ENCODE measurements at places on chromosomes 6 and 20.

- no peak for DNase-seq
These were observed 7.0 kb downstream of the UQCC1 start for GRCh38 chr20:35404614-35405259.

DNA sequence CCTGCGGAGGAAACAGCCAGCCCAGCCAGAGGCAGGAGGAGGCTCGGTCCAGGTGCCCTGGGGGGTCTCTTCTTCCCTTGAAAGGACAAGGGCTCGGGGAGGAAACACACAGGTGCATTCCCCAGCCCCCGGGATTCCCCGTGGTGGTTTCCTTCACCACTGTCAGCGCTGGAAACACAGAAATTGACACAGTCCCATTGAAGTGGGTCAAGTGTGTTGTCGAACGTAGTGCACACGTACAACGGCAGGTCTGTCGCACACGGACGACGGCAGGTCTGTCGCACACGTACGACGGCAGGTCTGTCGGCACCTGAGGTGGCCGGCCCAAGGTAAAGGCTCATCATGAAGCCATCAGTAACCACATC is 80.9 kb downstream of the DLL1 start:
- DNase-seq = no peak

DNA sequence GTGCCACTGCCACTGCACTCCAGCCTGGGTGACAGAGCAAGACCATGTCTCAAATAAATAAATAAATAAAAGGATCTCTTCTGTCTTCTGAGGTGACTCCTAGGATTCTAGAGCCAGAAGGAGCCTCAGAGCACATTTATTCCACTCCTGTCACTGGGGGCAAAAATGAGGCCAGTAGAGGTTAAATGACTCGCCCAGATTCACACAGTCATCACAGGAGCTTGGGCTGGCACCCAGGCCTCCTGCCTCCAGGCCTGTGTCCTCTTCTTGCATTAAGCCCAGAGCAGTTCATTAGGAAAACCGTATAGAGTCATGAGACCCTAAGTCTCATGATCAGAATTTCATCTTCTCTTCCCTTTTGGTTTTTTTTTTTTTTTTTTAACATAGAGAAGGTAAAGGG is 243.3 kb downstream of the NRN1 start:
- no peak for DNase-seq

- DNase-seq = no peak
These were observed 277.2 kb downstream of the PRKN start for GRCh38 chr6:162450358-162450757.

DNA sequence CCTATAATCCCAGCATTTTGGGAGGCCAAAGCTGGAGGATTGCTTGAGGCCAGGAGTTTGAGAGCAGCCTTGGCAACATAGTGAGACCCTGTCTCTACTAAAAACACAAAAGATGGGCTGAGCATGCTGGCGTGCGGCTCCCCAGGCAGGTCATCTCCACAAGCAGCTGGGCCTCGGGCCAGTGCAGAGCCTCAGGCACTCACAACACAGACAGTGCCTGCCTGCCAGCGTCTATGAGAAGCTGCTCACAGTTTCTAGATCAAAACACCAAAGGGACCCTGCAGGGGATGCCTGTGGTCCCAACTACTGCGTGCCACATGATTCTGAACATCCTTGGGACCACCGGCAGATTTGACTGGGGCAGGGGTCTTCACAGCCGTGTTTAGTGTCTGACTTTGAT is 59.4 kb downstream of the GINS1 start:
- no peak for DNase-seq

GRCh38 chr20:59150821-59151251 is 12.8 kb upstream of the ZNF831 start:
- DNase-seq = no peak

GRCh38 chr6:147621263-147621662 is 112.8 kb downstream of the SAMD5 start:
- peak; percentile 20 for DNase-seq

GRCh38 chr6:91562955-91563354 is 976.1 kb upstream of the MAP3K7 start:
- DNase-seq = peak; percentile 24

GRCh38 chr6:89501222-89501621 is 68.3 kb downstream of the ANKRD6 start:
- DNase-seq = peak; percentile 65

- no peak for DNase-seq
These were observed 109.5 kb downstream of the MYLK4 start for GRCh38 chr6:2641044-2641725.

DNA sequence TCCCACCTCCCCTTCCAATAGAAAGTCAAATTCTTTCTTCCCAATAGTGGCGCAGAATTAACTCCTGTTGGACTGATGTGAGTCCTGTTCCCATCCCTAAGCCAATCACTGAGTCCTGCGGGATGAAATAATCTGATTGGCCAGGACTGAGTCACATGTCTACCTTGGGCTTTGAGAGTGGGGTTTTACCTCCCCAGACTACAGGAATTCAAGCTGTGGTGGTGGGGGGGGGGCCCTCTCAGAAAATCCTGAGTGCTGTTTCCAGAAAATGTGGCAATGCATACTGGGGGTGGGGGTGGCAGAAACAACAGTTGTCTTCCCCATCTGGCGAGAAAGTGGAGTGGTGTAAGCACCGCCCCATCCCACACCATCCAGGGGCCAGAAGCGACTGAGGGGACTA is 65.7 kb downstream of the CTCFL start:
- DNase-seq = peak; percentile 35

GRCh38 chr6:53301801-53302537 is 46.8 kb downstream of the ELOVL5 start:
- DNase-seq = no peak

GRCh38 chr6:141688916-141689315 is 443.8 kb upstream of the GJE1 start:
- DNase-seq = no peak

GRCh38 chr20:18144541-18145099 is 7.0 kb downstream of the KAT14 start:
- DNase-seq = peak; percentile 20

- DNase-seq = no peak
These were observed 25.2 kb upstream of the SRSF6 start for GRCh38 chr20:43432498-43432897.

GRCh38 chr6:20200761-20201630 is 11.3 kb downstream of the MBOAT1 start:
- DNase-seq = no peak

DNA sequence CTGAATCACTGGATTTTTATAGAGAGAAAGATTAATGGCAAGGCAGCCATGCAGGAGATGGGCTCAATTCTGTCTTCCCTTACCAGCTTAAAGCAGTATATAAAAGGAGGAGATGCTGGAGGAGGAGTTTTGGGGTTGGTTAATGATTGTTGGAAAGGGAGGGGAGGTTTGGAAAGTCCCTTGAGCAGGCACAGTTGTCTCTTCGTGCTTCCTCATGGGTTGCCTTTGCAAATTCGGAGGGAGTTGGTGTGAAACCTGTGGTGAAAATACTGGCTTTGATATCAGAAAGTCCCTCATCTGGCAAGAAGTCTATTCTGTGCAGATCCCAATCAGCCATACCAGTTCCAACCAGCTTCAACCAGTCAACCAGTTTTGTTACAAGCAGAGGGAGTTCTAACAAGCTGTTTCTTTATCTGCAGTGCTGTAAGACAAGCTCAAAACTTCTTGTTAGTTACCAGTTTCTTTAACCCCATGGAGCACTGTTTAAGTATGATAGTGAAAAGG is 107.0 kb downstream of the HIVEP1 start:
- no peak for DNase-seq

GRCh38 chr20:9454791-9455190 is 59.6 kb upstream of the LAMP5 start:
- DNase-seq = no peak

DNA sequence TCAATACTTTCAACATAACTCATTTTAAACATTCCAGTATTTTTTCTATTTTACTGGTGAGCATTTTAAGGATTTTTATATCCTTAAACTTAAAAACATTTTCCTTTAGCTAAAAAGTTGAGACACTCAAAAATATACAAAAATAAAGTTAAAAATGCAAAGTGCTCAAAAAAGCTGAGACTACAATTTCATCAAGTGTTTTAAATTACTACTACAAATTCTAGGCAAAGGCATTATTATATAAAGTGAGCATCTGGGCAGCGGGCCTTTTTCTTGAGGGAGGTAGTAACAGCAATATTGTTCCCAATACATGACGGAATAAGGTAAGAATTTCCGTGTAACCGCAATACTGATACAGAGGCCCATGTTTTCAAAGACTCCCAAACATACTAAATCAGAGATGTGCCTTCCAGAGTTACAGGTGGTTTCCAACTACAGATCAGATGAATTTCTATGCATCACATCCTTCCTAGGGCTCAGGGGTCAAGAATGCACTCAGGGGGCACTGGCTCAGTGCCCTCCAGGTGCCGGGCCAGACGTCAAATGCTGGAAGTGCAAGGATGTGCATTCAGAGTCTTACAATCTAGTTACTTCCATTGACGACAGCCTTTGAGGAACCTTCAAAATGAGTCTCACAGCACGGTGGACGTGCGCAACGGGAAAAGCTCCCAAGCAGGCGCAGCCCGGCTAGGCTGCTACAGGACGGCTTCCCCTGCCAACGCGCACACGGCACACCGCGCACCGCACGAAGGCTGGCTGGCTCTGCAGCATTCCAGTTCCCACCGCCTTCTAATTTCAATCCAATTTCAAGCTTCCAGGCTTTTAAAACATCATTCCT is 1.7 kb downstream of the PHF10 start:
- peak; percentile 80 for DNase-seq

DNA sequence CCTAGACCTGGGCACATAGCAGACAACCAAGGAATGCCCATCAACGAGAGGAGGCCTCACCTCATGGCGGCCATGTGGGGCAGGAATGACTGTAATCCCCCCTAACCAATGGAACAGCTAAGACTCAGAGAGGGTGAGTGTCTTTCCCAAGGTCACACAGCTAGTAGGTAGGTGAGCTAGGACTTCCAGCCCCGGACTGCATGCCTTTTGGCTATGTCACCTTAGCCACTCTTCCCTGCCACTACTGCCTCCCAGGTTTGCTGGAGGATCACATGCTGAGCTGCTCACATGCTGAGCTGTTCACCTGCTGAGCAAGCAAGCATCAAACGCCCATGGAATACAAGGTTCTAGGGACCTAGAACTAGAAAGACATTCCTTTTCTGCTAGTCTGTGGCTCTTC is 188.5 kb upstream of the PMEPA1 start:
- no peak for DNase-seq

DNA sequence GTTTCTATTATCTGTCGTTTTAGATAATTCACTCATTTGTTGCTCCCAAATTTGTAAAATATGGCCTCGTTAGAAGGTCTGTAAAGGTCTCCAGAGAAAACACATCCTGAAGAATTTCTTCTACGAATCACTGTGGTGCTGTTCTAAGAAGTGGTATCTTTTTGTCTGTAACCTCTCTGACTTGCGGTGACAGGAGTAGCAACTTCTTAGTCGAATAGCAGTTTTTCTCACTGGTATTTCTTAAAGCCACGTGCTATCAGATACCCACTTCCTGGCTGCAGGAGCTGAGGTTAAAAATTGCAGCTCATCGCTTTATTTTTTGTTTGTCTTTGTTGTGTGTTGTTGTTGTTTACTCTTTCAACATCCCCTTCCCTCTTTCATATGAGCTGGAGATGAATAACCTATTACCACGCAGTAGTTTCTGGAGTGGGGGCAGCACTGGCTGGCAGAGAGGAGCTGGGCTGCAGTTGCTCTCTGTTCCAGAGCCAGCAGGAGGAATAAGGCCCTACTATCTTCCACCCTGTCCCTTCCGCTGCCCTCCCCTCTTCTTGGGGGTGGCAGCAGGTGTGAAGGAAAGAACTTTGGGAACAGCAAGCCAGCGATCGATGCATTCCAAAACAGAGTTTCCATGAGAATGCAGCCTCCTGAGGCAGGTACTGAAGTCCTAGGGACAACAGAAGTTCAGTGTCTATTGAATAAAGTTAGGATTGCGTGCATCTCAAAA is 64.7 kb downstream of the C6orf118 start:
- no peak for DNase-seq

- DNase-seq = no peak
These were observed 44.3 kb downstream of the EZR start for GRCh38 chr6:158774717-158775449.

DNA sequence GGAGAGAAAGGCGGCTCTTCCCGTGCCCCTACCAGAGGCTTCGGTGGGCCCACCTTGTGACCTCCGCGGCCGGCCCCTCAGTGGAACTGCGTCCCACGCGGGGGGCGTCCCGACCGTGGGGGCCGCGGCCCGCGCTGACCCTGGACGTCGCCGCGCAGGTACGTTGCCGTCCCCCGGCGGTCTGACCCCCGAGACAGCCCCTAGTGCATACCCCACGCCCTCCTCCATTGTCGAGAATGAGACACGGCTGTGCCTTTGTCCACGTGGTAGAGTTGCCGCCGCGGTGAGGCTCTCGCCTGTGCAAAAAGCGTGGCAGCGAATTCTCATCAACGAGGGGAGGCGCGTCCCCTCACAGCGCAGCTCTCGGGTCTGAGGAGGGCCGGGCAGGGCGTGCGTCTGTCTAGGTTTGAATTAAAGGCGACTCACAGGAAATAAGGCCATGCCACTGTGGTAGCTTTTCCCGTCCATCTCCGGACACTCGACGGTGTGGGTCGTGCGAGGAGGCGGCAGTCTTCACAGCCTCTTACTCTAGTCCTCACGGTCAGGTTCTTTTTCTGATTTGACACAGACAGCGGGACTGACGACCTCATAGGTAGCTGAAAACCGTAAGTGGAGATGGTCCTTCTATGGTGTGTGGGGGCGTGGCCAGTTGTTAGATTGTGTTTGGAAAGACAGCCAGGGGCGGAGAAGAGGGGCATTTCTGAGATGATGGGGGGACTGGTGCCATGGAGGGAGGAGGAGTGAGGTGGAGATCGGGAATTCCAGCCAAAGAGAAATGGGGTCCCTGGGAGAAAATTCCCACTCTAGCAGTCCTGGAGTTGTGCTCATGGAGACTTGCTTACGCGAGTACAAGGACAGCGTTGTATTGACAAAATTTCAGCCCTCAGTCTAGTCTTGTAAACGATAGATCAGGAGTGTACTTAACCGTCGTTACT is 580 bp downstream of the NXT1 start:
- DNase-seq = peak; percentile 65

DNA sequence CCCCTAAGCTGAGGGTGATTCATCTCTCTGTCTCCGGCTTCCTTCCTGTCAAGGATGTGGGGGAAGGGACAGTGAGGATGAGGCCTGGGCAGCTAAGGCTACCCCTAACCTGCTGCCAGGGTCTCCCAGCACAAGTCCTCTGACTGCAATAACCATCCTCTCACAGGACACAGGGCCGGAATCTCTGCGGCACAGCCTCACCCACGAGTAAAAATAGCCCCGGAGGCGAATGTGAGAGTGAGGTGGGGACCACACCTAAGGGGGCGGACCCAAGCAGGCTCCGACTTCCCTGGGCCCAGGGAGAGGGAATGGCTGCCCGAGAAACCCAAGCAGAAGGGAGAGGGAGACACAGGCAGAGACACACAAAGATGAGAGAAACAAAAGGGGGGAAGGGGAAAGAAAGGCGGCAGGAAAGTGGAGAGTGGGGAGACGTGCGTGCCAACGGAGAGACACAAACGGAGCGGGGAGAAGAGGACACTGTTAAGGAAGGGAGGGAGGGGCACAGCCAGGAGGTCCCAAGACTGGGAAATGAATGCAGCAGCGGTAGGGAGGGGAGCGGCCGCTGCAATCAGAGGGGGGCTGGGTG is 1.4 kb downstream of the CLIC1 start:
- peak; percentile 78 for DNase-seq

Measured in astrocyte of the hippocampus (primary cell).